ENCODE measurements at places on chromosomes 13 and 19.

DNA sequence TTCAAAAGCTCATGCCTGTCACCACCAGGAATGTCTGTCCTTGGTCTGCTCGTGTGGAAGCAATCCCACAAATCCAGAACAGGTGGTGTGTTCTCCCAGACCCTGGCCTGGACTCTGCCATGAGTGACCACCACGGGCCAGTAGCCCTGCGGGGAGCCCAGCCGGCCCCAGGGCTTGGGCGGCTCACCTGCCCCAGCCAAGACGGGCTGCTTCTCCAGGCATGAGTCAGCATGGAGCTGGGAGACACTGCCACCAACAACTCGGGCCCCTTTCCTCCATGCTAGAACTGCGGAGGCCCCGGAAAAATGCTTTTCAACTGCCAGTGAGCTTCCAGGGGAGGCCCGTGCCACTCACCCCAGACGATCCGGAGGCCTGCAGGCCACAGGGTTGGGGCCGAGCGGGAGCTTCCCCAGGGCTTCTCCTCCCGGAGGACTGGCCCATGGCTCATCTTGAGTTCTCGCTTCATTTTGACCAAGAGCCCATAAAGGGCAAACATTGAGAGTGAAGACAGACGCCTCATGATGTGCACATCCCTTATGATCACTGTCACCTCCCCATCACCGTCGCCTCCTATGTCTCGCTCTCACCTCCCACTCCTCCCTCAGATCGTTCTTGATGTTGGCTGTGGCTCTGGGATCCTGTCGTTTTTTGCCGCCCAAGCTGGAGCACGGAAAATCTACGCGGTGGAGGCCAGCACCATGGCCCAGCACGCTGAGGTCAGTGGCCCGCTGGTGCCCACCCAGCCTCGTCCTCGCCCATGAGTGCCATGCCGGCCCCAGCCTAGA lies 16.7 kb downstream of the YIPF2 start:
- no peak for DNase-seq

DNA sequence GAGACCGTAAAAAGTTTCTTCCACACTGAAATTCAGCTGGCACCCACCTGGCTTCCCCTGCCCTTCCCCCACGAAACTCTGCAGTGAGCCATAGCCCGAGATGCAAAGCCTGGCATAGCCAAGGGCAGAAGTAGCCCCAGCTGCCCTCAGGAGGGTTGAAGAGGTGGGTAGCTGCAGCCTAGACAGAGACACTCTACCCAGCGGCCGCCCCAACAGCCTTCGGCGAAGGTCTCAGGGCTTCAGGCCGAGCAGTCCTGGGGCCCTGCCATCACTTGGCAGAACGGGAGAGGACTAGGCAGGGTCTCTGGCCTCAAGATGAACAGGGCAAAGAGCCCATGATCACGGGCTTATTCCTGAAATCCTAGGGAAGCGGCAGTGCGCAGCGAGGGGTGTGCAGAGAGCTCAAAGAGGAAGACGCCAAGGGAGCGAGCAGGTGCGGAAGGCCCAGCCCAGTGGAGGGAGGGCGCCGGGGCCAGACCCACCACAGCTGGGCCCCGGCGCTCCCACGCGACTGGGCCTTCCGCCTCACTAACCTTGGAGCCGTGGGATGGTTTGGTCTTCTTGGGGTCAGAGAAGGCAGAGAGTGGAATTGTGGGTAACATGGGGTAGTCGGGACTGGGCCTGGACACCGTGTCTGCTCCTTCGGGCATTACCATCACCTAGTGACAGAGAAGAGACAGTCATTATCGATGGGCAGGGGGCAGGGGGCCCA lies 53.2 kb downstream of the MLLT1 start:
- no peak for DNase-seq

DNA sequence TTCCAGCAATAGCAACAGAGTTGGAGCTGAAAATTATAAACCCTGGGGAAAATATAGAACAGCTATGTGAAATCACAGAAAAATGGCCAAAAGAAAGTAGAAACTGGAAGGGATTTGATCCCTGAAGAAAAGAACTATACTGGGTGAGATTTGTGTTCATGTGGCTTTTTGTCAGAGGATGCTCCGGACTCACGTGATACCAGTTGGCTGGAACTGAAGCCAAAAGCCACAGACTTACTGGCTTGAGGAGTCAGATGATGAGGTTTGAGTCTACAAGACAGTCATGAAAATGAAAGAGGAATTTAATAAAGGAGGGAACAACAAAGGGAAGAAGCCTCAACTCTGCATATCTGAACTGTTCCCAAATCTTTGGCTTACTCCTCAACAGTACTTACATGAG lies 427.1 kb downstream of the GPC5 start:
- DNase-seq: no peak

GRCh38 chr19:926589-927350 lies 935 bp downstream of the ARID3A start:
- no peak for DNase-seq

- no peak for DNase-seq
These were observed 1.3 kb downstream of the HNRNPL start for GRCh38 chr19:38848299-38849146.

GRCh38 chr19:3684054-3684816 lies 16.0 kb downstream of the PIP5K1C start:
- no peak for DNase-seq
